Activated CD8-positive, alpha-beta memory T cell treated with anti-CD3 and anti-CD28 coated beads for 1 hour (primary cell): ENCODE measurements at places on chromosomes 6 and 20.

- DNase-seq = no peak
These were observed 35.3 kb downstream of the VSTM2L start for GRCh38 chr20:37938181-37938750.

- DNase-seq = no peak
These were observed 10.5 kb downstream of the RALY start for GRCh38 chr20:34004227-34004626.

GRCh38 chr6:20969551-20969950 lies 435.3 kb downstream of the CDKAL1 start:
- no peak for DNase-seq

- peak; percentile 61 for DNase-seq
These were observed 4.5 kb upstream of the TAF8 start for GRCh38 chr6:42045538-42046460.

DNA sequence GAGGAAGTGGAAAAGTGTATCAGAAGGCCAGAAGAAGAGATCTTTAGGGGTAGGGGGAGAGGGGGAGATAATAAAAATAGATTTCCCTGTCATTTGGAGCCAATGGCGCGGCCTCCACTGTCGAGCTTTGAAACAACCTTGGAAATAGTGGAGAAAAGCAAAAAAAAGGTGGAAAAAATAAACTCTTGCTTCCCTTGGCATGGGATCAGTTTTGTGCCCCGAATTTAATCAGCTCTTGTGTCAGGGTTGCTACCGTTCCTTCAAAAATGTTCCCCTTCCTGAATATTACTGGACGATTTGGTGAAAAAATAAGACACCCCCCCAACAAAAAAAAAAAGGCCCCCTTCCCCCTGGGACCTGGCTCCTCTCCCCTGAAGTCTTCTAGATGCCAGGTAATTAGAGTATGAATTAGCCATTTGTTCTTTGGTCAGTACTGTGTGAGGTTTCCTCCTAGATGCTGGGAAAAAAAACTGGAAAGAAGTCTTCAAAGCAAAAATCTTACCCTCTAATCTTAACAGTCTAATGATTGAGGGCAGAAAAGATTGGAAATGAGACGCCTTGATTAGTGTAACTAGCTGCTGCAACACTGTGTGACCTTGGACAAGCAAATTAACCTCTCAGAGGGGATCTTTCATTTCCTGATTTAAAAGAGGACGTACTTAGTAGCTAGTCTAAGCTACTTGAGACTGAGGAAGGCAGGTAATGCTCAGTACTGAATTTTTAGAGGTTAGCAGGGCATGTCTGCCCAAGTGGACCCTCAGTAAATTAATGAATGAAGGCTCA lies 872 bp upstream of the RBM39 start:
- no peak for DNase-seq

GRCh38 chr6:149648148-149649145 lies at the start of gene KATNA1:
Gene KATNA1, minus strand, starts transcription at chr6:149648714. Its CDS starts 10,167 bp downstream, at chr6:149638547.
- peak; percentile 78 for DNase-seq

GRCh38 chr20:1955217-1955616 lies 38.6 kb downstream of the PDYN start:
- DNase-seq = no peak

DNA sequence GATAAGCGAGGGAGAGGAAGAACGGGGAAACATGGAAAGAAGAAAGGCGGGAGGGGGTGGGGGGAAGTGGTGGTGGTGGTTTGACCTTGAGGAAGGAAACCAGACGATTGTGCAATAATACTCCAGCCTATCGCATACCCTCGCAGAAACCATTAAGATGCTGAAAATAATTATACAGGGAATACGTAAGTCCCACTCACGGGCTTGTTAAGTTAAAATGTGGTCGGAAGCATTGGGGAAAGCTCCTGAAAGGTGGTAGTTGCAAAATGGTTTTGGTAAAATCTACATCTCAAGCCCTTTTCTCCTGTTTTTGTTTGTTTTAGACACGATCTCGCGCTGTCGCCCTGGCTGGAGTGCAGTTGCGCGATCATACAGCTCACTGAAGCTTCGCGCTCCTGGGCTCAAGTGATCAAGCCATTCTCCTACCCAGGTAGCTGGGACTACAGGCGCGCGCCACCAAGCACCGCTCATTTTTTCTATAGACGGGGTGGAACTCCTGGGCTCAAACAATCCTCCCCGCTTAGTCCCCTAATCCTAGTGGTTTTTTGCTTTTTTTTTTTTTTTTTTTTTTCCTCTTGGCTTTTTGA lies 128.9 kb upstream of the ZNF184 start:
- no peak for DNase-seq

- no peak for DNase-seq
These were observed 15.4 kb upstream of the SLC22A16 start for GRCh38 chr6:110491644-110492317.

GRCh38 chr6:158560836-158561320 lies 987 bp downstream of the TMEM181 start:
- DNase-seq = no peak

GRCh38 chr6:168071620-168072019 lies 7.4 kb downstream of the FRMD1 start:
- no peak for DNase-seq
